CD4-positive, alpha-beta T cell treated with Interleukin-15 for 4 hours (primary cell): ENCODE measurements at places on chromosomes 5 and 9.
A peak's percentile ranks its signal among the peaks of the same experiment; 100 is the strongest.

DNA sequence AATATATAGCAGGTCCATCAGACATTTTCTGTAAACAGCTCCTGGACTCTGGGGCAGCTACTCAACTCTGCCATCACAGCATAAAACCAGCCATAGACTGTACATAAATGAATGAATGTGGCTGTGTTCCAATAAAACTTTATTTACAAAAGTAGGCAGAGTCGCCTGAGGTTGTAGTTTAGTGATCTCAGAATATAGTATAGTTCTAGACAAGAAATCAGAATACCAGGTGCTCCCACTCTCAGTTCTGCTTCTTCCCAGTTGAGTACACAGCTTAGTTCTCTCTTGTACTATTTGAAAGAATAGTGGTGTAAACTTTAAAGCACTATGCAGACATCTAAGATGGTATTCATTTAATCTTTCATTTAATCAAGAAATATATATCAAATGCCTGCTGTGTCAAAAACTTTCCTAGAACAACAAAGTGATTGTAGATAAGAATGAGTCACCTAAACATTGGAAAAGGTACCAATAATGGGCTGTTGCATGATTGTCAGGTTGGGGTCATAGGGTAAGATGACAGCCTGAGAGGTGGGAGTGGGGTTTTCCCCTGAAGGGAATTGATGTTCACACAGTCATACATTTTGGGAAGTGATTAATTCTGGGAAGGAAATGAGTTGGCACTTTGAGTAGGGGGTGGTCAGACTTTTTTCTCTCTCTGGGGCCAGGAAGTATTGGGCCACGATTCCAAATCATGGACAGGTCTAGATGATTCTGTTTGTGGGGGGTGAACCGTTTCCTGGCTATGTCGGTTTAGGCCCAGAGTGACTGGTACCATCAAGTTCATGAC, 37.0 kb downstream of the TNFSF8 start:
- DNase-seq, result peak; percentile 32

GRCh38 chr9:132757016-132757415, 86.8 kb downstream of the GTF3C4 start:
- DNase-seq, result no peak

DNA sequence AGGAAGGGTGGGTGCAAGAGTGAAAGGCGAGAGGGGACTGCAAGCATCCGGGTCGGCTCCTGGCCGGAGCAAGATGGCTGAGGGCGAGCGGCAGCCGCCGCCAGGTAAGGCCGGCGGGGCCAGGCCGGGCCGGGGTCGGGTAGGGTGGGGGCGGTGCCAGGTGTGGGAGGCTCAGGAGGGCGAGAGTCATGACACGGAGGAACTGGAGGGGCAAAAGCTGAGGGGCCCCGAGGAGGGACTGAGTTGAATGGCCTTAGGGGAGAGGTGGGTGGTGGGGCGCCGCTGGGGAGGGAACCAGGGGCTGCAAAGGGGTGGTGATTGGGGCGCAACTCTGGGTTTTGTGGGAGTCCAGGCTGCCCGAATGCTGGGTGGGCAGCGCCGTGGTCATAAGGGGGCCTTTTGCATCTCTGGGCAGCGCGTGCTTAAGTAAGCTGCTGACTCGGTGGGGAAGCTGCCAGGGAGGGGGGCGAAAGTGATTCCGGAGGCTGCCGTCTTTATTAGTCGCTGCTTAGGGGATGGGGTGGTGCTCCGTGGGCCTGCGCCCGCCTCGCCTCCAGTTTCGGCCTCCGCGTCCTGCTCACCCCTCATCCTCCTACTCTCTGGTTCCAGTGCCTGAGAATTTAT, 425 bp downstream of the PTPA start:
- peak; percentile 2 for DNase-seq

DNA sequence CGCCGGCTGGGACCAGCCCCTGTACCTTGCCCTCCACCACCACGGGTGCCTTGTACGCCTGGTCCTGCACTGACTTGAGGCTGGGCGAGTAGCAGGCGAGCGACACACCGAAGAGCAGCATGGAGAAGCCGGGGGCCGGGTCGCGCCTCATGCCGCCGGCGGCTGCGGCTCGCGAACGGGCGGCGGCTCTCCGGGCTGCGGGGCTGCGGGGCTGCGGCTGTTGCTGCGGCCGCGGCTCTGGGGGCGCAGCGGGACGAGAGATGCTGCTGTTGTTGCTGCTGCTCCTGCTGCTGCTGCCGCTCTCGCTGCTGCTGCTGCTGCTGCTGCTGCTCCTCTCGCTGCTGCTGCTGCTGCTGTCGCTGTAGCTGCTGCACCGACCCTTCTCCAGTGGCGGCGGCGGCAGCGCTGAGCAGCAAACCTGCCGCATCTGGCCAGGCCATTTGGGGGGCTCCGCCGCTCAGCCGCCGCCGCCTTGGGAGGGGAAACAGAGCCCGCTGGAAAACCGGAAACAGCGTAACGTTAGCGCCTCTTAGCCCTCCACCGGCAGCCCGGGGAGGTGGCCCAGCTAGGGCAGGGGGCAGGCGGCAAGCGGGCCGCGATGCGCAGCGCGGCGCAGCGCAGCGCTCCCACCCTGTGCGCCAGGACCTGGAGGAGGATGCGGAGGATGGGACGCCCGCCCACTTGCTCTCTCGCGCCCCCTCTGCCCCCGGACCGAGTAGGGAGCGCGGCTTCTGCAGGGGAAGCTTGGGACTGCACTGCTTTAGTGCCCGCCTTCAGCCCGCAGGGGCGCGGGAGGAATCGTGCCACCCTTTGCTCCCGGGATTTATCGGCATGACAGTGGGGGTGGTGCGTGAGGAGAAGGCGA, at the start of gene NRG2:
NRG2 (minus strand) TSS at position 657 of the 865 bp plus-strand sequence.
- DNase-seq, result peak; percentile 33

DNA sequence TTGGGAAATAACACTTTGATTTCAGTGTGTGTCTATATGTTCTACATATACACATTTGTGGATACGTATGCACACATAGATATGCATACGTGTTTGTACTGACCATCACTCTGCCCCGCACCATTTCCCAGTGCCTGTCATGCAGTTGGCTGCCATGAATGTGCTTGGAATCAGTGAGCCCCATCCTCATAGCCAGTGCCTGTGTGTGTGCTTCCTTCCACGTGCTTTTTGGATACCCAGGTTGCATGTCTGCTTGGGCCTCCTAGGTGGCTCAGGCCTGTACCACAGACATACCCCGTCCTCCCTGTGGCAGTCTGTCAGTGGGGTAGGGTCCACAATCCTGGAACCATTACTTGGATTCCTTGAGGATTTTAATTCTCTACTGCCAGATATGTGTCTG, 243.6 kb downstream of the FANCC start:
- DNase-seq, result no peak

DNA sequence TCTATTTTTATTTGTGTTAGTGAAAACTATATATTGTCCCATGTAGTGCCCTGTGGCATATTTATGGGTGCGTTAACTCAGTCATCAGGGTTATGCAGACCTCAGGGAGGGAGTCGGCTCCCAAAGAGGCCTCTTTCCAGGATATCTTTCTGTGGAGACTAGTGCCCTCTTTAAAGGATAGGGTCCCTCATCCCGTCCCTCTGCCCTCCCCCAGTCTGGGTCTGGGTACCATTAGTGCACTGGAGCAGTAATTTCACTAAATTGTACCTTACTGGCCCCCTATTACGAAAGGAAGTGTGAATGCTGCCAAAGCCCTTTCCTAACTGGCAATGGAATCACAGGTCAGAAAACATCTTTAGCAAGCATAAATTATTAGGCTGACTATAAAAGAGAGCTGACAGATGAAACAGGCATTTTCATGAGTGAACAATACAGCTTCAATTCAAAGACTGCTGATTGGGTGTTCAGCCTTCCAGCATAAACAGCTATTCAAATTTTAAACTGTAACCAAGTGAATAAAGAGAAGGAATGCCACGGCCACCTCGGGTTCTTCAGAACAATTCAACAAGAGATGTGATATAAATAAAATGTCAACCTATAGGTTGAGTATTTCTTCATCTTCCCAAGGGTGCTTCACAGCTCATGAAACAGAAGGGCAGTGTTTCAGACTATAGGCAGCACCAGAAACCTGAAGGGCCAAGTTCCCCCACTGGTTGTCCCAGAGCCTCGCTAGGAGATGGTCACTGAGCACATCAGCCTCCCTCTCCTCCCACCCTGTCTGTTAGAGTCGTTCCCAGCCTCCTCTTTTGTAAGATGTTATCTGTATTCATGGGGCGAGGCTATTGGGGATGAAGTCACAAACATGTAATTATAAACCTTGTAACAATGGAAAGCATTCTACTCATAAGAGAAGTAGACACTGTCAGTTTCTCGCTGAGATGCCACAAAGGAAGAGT, 318.7 kb downstream of the TMEM161B start:
- no peak for DNase-seq

DNA sequence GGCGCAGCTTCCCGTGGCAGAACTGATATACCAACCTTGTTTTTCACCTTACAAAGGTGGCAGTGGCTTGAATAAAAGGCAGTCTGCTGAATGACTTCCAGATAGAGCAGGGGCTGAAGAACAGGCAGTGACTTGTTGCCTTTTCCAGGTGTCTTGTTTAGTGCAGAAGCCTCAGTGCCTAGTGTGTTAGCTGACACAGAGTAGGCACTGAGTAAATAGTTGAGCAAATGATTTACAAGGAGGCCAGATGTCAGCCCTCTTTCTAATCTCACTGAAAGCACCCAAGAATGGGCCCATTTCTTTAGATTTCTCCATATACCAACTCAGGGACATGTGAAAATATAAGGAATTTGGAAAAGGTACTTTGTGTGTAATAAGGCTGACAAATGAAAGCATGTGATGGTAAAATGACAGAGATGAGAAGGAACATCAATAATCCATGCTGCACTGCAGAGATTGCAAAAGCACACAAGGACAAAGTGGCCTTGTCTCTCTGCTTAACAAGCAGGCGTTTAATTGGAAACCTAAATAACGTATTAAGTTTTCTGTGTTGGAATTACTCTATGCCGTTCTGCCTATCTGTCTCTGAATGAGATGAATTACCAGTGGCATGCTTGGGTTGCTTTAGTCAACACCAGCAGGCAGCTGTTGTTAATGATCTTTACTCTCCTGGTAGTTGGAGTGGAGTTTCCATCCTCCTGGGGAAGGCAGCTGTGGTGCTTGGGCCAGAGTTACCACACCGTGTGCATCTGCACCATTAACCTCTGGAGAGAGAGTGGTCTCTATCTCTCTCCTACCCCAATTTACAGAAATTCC, 360.1 kb upstream of the C9orf72 start:
- no peak for DNase-seq

DNA sequence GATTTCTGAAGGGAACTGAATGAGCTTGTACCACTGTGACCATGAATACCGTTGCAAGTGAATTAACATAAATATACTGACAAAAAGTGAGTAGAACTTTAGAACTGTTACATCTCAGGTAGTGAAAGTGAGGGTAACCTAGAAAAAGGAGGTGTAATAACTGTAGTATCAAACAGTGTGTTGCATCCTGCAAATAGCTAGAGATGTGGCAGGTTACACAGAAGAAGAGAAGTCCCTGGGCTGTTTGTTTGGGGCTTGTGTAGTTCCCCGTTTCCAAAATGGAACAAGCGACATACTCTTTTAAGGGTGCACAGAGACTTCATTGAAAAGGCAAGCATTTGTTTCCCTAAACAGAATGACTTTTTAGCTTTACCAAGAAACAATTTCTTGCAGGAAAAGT, 214.8 kb downstream of the NR3C1 start:
- DNase-seq, result no peak

- DNase-seq, result no peak
Measured at GRCh38 chr5:22560147-22560546, 293.0 kb downstream of the CDH12 start.

DNA sequence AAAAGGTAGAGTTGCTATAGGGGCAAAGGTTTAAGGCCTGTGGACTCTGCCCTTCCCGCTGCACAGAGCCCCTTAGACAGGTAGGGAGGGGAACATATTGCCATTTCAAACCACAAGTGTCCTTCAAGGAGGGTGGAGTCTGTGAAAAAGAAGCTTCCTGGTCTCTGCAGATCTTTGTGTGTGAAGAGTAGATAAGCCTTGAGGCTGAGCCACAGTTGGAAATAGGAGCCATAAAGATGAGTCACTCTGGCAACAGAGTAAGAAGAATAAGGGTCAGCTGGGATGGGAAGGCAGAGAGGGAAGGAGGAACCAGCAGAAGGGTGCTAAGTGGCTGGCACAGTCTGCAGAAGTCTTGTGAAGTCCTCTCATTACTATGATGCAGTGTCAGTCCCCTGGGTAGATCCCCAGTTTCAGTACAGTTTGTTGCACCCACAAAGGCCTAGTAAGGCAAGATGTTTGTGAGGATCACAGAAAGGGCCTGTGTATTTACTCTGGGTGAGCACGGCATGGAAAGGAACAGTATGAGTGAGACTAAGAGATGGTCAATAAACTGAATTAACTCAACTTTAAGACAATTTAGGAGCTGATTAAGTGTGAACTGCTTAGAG, 18.1 kb downstream of the GRXCR2 start:
- DNase-seq, result no peak

GRCh38 chr5:126924331-126925033, 105.9 kb downstream of the MARCHF3 start:
- DNase-seq, result no peak

DNA sequence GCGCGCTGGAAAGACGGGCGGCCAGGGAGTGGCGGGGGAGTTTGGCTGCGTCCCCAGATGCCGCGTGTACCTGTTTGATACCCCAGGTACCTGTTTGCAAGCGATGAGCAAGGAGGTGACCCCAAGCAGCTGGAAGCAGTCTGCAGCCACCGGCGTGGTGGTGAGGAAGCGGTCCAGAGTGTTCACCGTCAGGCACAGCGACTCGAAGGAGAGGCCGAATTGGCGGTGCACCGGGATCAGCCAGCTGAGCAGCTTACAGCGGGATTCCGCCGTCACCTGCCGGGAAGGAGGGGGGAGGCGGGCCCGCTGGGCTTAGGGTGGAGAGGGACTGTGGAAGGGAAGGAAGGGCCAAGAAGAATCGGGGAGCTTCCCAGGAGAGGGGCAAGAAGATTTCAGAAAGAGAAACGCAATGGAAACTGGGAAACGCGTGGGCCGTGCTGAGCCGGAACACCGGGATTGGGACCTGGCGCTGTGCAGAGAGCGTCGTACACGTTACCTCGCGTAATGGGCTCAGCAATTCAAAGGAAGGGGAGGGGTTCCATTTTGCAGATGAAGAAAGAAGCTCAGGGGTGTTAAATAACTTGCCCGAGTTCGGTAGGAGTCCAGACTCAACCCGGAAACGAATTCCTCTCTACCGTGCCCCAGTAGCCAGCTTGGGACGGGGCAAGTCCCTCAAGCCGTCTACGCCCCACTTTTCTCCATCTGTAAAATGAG, 980 bp downstream of the CCNO start:
- no peak for DNase-seq

GRCh38 chr9:13279284-13280141, at the start of gene MPDZ:
TSS of gene MPDZ (minus strand) at chr9:13279692. CDS start at chr9:13250315, 29,377 bp downstream.
- no peak for DNase-seq
